ENCODE measurements at places on chromosomes 12 and 14.

DNA sequence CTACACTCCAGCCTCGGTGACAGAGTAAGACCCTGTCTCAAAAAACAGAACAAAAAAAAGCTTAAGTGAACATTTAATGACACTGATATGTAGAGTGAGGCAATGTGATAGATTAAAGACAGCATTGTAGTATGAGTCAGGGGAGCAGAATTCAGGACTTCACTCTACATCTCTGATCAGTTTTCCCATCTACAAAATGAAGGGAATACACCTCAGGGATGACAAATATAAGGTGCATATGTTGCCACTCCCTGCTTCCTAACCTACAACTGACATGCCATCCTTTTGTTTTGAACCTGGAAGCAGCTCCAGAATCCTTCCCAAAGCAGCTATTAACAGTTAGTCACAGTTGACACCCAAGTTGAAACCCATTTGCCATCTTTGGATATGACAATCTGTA lies 30.9 kb upstream of the STRN3 start:
- no peak for DNase-seq

DNA sequence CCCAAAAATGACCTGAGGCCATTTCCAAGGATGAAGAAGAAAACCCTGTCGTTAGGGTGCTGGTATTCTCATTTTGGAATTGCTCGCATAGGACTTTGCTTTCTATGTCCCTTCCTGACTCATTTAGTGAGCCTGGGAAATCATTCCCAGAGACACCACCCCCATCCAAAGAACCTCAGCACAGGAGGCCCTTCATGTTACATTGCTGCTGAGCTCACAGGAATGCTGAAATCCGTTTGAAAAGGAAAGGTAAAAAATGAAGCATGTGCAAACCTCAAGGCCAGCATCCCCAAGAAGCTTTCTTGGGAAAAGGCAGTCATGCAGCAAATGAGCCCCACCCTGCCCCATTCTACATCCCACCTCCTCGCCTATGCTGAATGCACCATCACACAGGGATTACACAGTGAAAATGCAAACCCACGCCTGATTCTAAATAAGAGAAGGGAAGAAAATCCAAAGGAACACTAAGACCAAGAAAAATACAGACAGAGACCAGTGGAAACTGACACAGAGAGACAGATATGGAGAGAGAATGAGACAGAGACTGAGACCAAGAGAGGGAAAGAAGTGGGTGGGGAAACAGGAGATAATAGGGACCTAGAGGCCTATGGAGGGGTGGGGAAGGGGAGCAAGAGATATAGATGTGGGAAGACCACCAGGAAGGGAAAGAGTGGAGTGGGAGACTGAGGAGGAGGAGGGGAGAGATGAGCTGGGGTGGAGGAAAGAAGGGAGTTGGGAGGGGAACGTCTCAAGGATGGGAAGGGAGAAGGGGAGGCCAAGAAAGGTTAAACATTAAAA lies 33.5 kb downstream of the NIN start:
- DNase-seq = no peak

DNA sequence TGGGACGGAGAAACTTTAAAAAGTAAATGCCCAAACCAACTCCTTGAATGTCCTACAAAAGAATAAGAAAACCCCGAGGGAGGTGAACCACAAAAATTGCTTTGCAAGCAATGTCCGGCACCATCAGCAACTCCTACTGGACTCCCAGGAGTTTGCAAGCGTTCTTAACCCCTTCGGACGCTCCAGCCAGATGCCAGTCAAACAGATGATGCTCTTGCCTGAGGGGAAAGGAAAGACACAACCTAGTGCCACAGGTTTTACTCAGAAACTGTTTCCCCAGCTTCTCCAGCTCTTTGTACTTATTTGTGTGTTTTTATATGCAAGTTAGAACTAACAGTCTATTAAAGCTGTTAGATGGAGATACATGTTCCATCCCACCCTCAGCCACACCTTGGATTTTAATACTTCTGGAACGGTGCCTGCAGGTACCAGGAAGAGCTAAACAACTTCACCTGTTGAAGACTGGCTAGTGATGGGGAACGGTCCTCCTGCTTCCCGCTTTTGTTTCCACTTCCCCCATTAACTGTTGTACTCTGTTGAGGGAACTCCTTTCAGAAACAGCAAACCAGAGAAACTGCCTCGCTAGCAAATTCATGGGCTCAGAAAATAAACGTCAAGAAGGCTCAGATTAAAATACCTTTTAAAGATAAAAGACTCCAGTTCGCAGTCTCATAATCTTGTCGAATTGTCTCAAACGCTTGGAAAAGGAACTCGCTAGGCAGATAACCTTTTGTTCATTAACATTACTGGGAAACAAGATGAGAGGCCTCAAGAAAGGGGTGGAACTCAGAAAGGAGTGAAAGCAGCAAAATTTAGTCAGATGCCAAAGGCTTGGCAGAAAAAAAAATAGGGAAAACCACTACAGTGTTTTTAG lies 1.1 kb upstream of the FERMT2 start:
- DNase-seq = peak; percentile 8

DNA sequence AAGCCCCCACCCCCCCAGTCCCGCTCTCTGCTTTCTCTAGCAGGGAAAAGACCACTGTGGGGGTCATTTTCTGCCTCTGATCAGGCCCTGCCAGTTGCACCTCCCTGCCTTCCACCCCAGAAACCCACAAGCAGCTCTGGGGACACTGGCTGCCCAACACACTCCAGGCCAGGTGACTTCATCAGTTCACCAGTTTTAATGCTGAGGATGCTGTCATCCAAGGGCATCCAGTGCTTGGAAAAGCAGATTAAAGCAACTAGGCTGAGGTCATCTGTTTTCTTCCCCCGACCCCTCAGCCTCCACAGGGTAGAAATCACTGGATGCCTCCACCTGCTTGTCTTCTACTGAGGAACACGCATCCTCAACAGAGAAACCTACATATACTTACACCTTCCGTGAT lies 282.4 kb downstream of the DPF3 start:
- DNase-seq = no peak

GRCh38 chr14:93788543-93789227 lies 400 bp upstream of the PRIMA1 start:
- no peak for DNase-seq

GRCh38 chr12:30023186-30023585 lies 239.4 kb upstream of the TMTC1 start:
- no peak for DNase-seq

GRCh38 chr14:92549105-92549858 lies 35.7 kb downstream of the RIN3 start:
- DNase-seq = no peak

GRCh38 chr14:61202124-61202523 lies 79.0 kb downstream of the TMEM30B start:
- no peak for DNase-seq

DNA sequence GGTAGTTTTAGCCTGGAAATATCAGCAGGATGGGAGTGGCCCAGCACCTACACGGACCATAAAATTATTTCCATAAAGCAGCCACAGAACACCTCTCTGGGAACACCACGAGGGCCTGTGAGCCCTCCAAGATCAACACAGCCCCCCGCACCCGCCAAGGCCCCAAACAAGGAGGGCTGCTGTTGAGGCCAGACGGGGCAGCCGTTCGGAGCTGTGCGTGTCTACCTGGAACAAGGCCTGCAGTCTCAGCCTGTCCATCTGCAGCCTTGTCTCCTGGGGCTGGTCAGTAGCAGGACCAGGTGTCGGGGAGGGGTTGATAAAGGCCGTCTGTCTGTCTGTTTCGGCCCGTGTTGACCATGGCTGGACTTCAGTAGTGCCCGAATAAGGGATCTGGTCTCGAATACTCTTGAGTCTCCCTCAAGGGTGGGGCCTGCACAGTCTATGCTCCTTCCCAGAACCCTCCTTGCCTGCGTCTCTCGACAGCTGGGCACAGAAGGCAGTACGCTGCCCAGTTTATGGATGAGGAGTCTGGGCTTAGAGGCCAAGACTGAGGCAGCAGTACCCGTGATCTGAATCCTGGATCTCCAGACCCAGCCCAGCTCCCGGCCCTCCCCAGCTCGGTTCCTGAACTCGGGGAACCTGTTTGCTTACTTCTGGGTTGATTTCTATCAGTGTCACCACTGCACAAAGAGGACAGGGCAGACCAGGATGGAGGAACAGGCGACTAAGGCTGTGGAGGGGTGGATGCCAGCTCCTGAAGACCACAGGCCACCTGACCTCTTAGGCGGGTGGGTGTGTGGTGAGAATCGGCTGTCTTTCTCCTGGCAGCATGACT lies 23.1 kb upstream of the DLK1 start:
- DNase-seq = no peak

GRCh38 chr14:84208451-84208850 lies 1321.5 kb upstream of the FLRT2 start:
- no peak for DNase-seq

DNA sequence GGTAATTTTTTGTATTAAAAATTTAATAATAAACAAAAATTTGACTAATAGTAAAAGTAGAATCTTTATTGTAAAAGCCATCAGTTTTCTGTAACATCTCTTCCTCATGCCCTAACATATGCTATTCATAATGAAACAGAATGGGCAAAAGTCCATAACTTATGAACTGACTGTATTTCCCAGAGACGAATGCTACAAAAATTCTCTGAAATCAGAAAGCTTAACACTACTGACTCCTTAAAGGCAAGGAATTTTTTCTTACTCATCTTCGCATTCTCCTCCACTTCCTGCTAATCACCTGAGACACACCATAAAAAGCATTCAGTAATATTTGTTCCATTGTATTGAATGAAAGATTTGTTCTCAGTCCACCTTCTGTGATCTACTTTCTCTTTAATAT lies 17.6 kb downstream of the MON2 start:
- DNase-seq = no peak

DNA sequence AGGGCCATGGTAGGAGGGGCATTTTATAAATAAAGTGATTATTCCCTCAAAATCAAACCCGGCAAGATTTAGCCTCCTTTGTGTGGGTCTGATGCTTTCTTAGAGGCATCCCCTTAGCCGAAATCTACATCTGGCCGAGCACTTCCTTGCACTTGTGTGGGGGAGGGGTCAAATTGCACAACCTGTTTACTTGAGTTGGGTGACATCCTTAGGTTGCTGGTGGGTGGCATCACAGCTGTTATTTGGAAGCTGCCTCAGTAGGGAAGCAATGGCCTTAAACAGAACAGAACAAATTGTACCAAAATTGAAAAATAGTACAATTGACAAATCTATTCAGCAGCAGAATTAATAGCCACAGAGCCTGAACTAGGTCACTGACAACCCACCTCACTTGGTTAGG lies 546.1 kb downstream of the SNAPC1 start:
- no peak for DNase-seq

- DNase-seq = no peak
Observed at GRCh38 chr12:78189656-78190055, 359.0 kb downstream of the NAV3 start.

DNA sequence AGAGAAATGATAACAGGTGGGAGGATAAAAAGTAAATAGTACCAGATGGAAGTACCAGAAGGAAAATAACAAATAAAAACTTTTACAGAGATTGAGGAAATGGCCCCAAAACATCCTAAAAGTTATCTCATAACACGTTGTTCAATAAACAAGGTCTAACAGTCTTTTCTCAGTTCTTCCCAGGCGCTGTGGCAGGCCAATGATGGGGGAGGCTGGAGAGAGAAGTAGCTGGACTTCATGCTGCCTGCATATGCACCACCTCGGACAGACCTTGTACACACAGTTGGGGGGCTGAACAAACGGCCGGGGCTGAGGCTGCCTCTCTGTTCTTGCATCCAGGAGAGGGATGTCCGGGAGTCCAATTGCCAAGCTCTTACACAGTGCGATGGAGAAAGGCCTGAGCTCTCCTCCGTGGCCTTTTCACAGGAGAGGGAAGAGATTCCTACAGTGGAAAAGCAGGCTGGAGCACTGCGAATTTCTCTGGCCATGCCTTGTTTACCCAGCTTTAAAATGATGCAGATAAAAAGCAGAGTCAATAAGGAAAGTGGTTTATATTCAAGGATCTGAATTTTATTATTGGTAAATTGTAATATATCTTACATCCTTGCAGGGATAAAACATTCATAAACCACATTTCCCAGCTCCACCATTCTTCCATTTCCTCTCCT lies 109.8 kb downstream of the PHLDA1 start:
- DNase-seq = no peak

DNA sequence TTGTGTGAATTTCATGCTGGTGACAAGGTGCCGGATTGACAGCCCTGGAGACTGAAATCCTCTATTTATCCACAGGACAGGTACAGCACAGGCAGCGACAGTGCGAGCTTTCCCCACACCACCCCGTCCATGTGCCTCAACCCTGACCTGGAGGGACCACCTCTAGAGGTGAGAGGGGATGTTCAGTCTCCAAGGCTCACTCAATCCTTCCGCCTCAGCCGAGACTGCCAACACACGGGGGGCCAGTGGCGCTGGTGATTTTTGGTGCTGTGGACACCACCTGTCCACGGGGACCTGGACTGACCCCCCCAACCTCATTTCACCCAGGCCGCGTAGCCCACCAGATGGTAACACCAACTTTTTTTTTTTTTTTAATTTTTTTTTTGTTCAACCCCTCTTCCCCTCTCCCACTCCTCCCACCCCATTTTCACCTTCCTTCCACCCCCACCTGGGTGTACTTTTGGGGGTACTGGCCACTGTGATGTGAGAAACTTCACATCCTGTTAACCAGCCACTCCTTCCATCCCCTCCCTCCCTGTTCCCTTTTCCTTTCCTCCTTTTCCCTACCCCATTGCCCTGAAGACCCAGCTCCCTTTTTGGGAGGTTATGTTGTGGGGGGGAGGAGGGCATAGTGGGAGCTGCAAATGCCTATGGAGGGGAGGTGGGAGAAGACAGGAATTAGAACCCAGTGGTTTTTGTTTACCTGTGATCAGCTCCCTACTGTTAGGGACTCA lies 12.9 kb downstream of the PCBP2 start:
- no peak for DNase-seq

DNA sequence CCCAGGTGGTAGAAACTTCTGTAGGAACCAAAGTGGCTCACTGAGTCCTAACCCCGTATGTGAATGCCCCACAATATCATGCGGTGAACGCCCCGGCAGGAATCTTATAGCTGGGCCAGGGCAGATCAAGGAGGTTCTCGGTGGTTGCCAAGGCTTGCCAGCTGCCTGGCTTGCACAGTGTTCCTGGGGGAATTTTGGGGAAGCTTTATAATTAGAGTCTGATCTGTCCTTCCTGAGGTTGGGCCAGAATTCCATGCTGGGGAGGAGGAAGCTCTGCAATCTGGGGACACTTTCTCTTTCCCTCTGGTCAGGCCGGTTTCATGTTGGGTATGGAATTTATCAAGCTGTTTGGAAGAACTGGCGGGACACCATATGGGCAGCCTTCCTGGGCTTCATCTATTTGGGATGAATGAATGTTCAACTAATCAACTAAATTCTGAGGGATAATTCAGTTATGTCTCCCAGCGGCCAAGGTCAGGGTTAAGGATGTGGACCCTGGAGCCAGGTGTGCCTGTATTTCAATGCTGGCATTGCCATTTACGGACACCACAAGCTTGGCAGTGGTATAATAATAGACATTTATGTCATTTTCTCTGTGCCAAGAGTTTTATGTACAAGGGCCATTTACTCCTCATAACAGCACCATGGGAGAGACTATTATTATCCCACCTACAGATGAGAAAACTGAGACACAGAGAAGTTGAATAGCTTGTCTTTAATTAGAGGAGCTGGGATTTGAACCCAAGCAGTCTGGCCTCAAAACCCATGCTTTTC lies 54.3 kb downstream of the SVOP start:
- DNase-seq = no peak

- no peak for DNase-seq
Observed at GRCh38 chr14:103286968-103287850, 46.8 kb upstream of the EIF5 start.

GRCh38 chr12:58847901-58848600 lies 72.3 kb downstream of the LRIG3 start:
- no peak for DNase-seq

Measured in K562 (cell line).